Uterus (tissue), 4 donors: ENCODE measurements at places on chromosomes 7 and 10. TPM values are rescaled to one million over a fixed set of nuclear protein-coding genes. Genes with fewer than 3 reads are reported as not detected.

DYDC2 gene
- total RNA-seq, result 0.73 TPM

DNA2 gene
- total RNA-seq, result 0.51 TPM

MSMB gene
- not detected for total RNA-seq

TSPAN13 gene
- 4.9 TPM for total RNA-seq

GOLGA7B gene
- total RNA-seq, result 3.1 TPM

DKK1 gene
- total RNA-seq, result 0.59 TPM

CCDC3 gene
- total RNA-seq, result 7.9 TPM
